ENCODE measurements at places on chromosomes 6 and 20.

GRCh38 chr6:139490482-139490881, 116.0 kb upstream of the CITED2 start:
- no peak for DNase-seq

GRCh38 chr6:30149858-30150550, 11.0 kb downstream of the TRIM10 start:
- no peak for DNase-seq

GRCh38 chr6:134015719-134016557, 36.5 kb downstream of the SLC2A12 start:
- DNase-seq = no peak

DNA sequence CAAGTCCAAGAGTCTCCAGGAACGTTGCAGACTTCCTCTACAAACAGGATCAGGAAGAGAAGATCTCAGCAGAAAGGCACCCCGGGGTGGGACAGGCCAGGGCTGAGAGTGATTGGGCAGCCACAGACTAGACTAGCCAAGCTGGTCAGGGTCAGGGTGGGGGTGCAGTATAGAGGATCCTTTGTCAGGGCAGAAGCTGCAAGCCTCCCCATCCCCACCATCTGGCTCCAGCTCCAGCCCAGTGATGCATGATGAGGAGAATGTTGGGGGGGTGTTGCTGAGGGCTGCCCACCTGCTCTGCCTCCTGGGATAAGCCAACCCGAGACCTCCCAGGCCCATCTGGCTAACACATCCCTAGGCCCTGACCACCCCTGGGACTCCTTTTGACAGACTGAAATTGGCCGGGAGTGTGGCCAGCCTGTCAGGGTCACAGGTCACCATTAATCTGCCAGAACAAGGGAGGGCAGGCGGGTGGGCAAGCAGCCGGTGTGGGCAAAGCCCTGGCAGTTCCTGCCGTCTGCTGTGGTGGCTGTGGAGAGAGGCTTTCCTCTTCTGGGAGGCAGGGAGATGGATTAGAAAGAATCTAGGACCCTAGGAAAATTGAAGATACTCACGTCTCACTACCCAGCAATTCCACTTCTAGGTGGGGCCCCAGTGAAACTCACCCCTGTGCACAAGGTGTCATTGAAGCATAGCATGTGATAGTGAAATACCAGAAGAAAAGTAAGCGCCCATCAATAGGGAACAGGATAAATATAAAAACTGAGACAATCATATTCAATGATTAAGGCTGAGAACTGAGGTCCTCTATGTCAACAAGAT, 22.1 kb upstream of the SNTA1 start:
- no peak for DNase-seq

GRCh38 chr6:56837322-56837894, 117.5 kb upstream of the BEND6 start:
- DNase-seq = peak; percentile 8

- peak; percentile 63 for DNase-seq
Measured at GRCh38 chr20:64156136-64156885, 7.9 kb upstream of the MYT1 start.

DNA sequence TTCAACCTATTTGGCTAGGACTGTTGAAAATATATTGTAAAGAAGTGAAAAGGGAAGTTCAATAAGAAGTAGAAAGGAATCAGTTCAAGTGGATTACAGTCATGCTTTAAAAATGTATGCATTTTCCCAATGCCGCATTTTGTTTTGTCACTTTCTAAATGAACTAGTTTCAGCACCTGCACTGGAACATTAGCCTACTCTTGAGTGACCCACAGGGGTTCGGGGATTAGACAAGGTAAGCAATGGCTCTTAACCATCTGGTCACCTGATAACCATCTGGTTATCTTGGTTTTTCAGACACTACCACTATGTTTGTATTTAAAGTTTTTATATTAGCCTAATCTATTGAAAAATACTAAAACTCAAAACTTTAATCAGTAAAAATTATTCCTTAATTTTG, 97.6 kb downstream of the CD164 start:
- DNase-seq = no peak

- DNase-seq = no peak
Measured at GRCh38 chr6:117253785-117254184, 11.6 kb upstream of the VGLL2 start.

DNA sequence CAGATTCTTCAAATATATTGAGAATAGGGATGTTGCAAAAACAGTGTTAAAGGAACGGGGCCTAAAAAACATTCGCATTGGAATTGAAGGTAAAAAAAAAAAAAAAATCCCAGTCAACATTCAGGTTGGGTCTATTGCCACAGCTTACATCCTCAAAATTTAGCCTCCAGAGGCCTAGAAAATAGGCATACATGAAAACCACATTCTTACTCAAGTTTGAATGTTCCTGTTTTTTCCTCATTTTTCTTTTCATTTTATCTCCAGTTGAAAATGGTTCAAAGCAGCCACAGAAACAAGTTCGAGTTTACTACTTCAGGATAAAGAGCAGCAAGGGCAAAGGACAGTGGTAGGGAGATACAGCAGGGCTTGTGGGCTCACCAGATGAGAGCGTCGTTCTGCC, 41.9 kb downstream of the KCTD20 start:
- no peak for DNase-seq

DNA sequence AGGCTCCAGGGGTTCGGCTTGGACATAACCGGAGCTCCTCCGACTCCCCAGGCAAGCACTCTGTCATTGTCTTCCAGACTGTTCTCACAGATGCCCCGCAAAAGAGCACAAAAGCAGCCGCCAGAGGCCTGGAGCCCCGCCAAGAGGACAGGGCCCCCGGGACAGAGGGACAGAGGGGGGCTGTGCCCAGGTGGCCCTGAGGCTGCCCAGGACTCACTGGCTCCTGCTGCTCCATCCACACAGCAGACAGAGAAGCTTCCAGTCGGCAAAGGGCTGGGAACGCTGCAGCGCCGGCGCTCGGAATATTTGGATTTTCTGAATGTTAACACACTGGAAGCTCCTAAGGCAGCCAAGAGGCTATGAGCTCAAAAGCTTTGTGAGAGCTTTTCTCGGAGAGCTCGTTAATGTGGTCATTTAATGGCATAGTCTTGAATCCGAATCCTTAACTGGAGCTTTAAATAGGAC, 68.0 kb upstream of the QKI start:
- DNase-seq = no peak

- no peak for DNase-seq
Measured at GRCh38 chr20:49569411-49570115, 1.6 kb upstream of the PTGIS start.

- peak; percentile 40 for DNase-seq
Measured at GRCh38 chr20:32763202-32764004, 1.2 kb downstream of the DNMT3B start.

DNA sequence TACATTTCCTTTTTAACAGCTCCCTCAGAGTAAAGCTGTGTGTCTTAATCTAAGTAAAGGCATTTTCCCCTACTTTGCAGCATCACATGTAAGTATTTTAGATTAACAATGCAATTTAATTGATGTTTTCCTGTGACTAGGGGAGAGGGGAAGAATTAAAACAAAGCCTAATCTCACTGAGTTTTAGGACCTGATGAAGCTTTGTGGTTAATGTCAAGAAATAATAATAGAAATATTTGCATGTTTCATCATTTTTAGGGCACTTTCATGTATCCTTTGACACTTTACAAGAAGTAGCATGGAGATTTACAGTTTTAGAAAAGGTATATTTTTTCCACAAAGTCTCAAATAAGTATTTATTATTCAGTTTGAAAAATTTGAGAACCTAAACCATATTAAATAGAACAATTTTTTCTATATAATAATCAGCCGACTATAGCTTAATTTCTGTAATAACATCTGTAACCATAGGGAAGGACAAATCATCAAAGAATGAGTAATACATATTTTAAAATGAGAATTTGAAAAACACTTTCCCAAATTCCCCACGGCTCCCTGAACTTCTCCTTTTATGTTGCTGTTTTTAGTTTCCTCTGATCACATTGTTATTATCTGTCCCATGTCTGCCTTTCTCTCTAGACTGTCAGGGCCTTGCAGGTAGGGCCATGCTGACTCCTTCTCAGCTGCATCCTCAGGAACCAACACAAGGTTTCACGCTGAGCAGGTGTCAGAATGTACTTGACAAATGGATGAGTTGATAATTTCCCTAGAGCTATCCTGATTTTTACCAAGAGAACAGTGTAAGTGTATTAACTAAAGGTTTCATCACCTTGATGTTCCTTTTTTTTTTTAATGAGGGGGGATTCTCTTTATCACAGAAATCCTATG, 338.1 kb downstream of the SYNE1 start:
- DNase-seq = no peak

GRCh38 chr6:17932330-17932852, 55.0 kb downstream of the KIF13A start:
- DNase-seq = no peak

DNA sequence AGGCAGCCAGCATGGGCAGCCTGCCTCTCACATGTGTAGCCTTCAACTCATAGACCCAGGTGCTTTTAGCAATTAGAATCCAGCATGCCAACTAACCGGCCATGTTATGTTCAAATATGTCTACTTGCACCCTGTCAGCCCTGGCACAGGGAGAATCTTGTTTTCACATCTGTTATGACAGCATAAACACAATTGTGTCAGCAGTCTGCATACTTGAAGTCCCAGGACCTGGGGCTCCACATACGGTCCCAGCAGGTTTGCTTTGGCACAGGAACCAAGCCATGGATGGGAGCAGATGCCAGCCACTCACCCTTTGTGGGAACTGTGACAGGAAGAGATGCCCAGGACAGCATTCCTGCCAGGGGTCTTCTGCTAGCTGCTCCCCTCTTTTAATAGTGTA, 67.2 kb upstream of the SYNDIG1 start:
- DNase-seq = no peak

GRCh38 chr6:44463728-44464450, 76.4 kb downstream of the CDC5L start:
- DNase-seq = no peak

DNA sequence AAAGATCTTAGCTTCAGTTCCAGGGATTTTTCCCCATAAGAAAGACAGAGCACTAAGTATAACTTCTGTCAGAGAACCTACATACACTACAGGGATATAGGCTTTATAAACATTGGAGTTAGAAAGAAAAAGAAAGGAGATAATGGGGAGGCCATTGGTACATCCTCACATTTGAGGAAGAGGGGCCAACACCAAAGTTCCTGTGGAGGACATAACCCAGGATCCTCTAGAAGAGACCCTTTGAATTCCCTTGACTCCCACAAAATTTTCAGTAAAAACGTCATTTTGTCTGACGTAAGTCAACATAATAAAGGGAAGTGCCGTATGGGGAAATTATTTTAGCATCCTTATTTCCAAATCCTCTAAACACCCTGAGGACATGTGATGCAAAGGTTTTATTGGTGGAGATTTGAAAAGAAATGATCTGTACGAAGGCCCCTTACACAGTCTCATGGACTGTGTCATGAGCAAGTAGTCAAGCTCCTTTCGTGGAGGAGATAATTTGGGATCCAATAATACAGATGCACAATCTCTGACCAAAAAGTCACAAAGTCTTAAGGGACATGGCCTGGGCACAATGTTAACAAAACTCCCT, 33.2 kb downstream of the HLA-DRA start:
- no peak for DNase-seq

- no peak for DNase-seq
Measured at GRCh38 chr6:16296061-16296670, 57.8 kb downstream of the GMPR start.

GRCh38 chr6:157045831-157046454, 268.8 kb downstream of the ARID1B start:
- DNase-seq = no peak

DNA sequence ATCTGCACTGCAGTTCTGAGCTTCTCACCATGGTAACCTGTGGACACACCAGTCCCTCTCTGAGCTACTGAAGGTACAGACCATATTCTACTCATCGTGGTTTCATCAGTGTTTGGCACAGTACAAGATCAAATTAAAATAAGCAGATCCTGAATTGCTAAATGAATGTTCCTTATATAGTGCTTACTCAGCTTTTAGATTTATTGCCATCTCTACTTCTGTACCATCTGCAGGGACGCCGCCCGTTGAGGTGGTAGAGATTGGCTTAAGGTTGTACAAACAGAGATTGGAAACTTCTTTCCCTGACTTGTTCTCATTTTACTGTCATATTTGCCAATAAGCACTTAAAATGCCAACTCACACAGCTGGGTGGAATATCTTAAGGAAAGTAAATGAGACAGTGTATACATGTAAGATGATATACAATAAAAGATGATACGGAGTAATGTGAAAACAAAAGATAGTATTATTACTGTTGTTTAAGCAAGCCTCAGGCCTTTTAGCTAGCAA, 223.4 kb upstream of the FOXQ1 start:
- DNase-seq = no peak

- no peak for DNase-seq
Measured at GRCh38 chr20:37336369-37337207, 9.4 kb upstream of the SRC start.

DNA sequence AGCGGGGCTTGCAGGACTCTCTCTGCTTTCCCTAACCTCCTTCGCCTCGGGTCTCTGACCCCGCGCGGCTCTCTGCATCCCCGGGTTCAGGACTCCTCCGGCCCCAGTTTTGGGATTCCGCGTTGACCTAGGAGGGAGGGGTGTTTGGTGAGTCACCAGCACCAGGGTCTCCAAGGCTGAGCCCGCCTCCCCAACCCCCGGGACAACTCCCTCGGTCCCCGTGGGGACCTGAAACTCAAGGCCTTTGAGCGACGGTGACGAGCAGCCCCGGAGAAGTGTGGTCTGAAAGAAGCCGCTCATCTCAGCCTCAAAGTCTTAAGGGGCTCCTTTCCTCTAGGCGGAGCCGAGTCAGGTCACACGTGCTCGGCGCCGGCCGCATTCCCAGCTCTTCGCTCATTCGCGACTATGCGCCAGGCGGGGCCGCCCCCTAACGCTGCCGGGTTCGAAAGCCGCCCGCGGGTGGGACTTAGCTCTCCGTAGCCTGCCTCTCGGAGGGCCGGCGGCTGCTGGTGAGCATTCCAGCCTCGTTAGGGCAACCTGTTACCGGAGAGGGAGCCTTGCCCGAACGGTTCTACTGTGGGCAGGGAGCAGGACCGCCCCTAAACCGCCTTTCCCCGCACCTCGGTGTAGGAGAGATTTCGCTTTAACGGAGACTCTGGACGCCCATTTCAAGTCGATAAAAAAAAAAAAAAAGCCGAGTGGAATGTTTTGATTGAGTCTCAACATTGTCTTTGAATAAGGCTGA, 3.0 kb upstream of the PRDM13 start:
- DNase-seq = no peak

DNA sequence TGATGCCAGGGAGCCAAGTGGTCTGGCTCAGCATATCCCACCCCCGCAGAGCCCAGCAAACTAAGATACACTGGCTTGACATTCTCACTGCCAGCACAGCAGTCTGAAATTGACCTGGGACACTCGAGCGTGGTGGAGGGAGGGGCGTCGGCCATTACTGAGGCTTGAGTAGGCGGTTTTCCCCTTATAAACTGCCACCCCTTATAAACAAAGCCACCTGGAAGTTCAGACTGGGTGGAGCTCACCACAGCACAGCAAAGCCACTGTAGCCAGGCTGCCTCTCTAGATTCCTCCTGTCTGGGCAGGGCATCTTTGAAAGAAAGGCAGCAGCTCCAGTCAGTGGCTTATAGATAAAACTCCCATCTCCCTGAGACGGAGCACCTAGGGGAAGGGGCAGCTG, 19.4 kb downstream of the TINAG start:
- no peak for DNase-seq

GRCh38 chr6:169252505-169253189, 999 bp downstream of the THBS2 start:
- no peak for DNase-seq
